ENCODE measurements at places on chromosomes 1 and 21. TPM values are rescaled to one million over a fixed set of nuclear protein-coding genes. Genes with fewer than 3 reads are reported as not detected.

SELE gene
- total RNA-seq, result not detected

CAMTA1 gene
- total RNA-seq, result 70.9 TPM

KRTAP7-1 gene
- not detected for total RNA-seq

TNFSF4 gene
- 1.5 TPM for total RNA-seq

RNU1-3 gene
- total RNA-seq, result 820 TPM

GPR52 gene
- 0.58 TPM for total RNA-seq

NIBAN1 gene
- 11.0 TPM for total RNA-seq

HPCAL4 gene
- total RNA-seq, result 3.0 TPM

BSND gene
- total RNA-seq, result not detected

KCNQ4 gene
- 0.43 TPM for total RNA-seq

FBXO2 gene
- 1.9 TPM for total RNA-seq

RPTN gene
- total RNA-seq, result not detected

KCNN3 gene
- total RNA-seq, result not detected

RGS18 gene
- 0.23 TPM for total RNA-seq

SPRR4 gene
- not detected for total RNA-seq

BNIPL gene
- 1.4 TPM for total RNA-seq

ZNF695 gene
- 2.6 TPM for total RNA-seq

LAMTOR5 gene
- 154 TPM for total RNA-seq

CD1C gene
- total RNA-seq, result 0.65 TPM

LCE7A gene
- not detected for total RNA-seq

S100A5 gene
- total RNA-seq, result 1.2 TPM

MMEL1 gene
- total RNA-seq, result 1.8 TPM

PRPF38B gene
- 62.5 TPM for total RNA-seq

RORC gene
- total RNA-seq, result 1.5 TPM

ALX3 gene
- not detected for total RNA-seq

GSTM1 gene
- 47.9 TPM for total RNA-seq

SEMA4A gene
- 24.7 TPM for total RNA-seq

OR10J1 gene
- not detected for total RNA-seq

TEDDM1 gene
- not detected for total RNA-seq

GLIS1 gene
- not detected for total RNA-seq

NBPF6 gene
- total RNA-seq, result not detected

LENEP gene
- not detected for total RNA-seq

WNT4 gene
- not detected for total RNA-seq

RLF gene
- total RNA-seq, result 21.3 TPM

LEFTY1 gene
- 0.16 TPM for total RNA-seq

PDC gene
- total RNA-seq, result not detected

TRIM33 gene
- 35.6 TPM for total RNA-seq

IL10RB gene
- total RNA-seq, result 30.5 TPM

OR2W3 gene
- total RNA-seq, result not detected

FCGR3B gene
- total RNA-seq, result not detected

RNF220 gene
- total RNA-seq, result 79.1 TPM

LCE1C gene
- total RNA-seq, result not detected

SLC45A3 gene
- 0.38 TPM for total RNA-seq

OR10T2 gene
- not detected for total RNA-seq

CTTNBP2NL gene
- 1.7 TPM for total RNA-seq

SRSF10 gene
- 203 TPM for total RNA-seq

RIMS3 gene
- total RNA-seq, result 3.9 TPM

FAM72B gene
- total RNA-seq, result 28.6 TPM
